ENCODE measurements at places on chromosomes 11 and 22.

- DNase-seq = no peak
These were observed 47.3 kb downstream of the PLAAT5 start for GRCh38 chr11:63443714-63444113.

- no peak for DNase-seq
These were observed 784.4 kb downstream of the NTM start for GRCh38 chr11:132154781-132155180.

DNA sequence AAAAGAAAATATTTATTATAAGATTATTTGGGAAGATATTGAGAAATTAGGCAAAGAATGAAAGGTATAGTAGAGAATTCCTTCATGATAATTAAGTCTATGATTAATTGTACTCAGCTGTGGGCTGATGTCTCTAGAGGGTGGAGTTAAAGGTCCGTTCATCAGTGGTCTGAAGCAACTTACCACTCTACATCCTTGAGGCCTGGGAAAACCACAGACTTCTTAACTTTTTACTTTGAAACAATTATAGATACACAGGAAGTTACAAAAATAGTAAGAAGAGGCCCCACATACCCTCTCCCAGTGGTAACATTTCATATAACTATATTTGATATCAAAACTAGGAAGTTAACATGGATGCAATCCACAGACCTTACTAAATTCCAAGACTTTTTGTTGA is 167.0 kb upstream of the NECTIN1 start:
- no peak for DNase-seq

GRCh38 chr11:111734101-111734953 is 31.9 kb downstream of the PPP2R1B start:
- DNase-seq = no peak

DNA sequence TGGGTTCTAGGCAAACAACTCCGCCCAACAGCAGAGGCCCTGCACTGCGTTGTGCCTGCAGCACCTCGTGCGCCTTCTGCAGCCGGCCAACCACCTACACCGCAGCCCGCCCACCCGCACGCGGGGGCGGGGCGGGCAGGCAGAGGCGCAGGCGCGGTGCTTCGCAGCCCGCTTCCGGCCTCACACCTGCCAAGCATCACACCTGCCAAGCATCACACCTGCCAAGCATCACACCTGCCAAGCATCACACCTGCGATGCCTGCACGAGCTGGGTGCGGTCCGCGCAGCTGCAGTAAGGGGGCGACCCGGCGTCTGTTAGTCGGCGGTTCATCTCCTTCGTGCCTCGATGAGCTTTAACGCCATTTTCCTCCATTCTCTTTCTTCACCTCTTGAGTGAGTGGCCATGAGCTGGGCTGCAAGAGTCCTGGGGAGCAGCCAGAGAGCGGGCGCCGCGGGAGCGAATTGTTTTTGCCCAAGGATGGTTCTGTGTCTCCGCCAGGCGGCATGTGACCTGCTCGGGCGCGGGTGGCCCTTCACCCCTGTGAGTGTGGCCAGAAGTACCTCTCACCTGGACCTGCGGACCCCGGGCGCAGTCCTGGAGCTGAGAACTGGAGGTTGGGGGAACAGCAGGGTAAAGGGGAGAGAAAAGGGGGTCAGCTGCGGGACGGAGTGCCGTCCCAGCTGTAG is at the start of gene LDHAL6A:
TSS of gene LDHAL6A (plus strand) at position 171 of the 687 bp plus-strand sequence. CDS start 825 bp downstream, outside the sequence.
- DNase-seq = peak; percentile 16

DNA sequence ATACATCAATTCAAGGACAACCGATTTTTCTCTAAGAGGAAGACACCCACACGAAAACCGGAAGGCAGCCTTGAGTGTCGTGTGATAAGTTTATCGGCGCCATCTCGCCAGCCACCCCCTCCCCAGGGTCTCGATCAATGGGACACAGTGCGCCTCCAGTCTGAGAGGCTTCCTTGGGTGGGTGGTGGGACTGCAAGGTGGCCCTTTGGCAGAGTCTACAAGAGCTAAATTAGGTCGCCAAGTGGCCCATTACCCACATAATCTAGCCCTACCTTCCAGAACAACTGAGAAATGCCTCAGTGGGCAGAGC is 64.0 kb downstream of the CD6 start:
- DNase-seq = no peak

GRCh38 chr11:46342239-46342638 is 5.0 kb upstream of the DGKZ start:
- no peak for DNase-seq

DNA sequence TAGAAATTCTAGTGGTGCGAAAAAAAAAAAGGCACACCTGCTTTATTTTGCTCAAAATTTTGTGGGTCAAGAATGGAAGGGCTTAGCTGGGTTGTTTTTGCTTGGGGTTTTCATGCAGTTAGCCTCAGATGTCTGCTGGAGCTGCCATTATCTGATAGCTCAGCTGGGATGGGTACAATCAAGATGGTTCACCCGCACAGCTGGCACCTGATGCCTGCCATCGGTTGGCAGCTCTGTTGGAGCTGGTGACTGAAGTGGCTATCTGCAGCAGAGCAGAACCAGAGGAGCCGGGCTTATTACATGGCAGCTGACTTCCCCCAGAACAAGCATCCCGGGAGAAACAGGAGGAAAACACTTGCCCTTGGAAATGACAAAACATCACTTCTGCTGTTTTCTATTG is 12.1 kb upstream of the ELFN2 start:
- no peak for DNase-seq

GRCh38 chr11:116364348-116364747 is 408.4 kb downstream of the BUD13 start:
- no peak for DNase-seq

- DNase-seq = no peak
These were observed 279.3 kb upstream of the SYN3 start for GRCh38 chr22:33337524-33337923.

GRCh38 chr22:29341849-29342127 is 26.3 kb upstream of the RASL10A start:
- DNase-seq = no peak

DNA sequence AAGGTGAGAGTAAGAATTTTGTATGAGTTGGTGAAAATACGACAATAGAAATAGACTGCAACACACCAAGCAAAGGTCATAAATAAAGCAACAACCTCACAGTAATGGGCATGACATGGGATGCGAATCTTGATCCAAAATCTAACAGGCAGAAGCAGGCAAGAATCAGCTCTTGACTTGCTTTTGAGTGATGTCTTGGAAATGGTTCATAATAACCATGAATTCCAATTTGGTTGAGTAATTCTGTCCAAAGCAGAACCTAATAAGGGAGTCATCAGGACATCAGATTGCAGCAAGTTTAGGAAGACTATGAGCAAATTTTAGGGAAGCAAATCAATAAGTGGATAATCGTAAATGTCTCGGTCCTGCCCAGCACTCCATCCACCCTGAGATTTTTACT is 224.0 kb upstream of the ISX start:
- DNase-seq = no peak

GRCh38 chr22:40965936-40966725 is 15.0 kb downstream of the RBX1 start:
- no peak for DNase-seq

- DNase-seq = peak; percentile 17
These were observed 35.4 kb upstream of the NFRKB start for GRCh38 chr11:129930743-129931142.

DNA sequence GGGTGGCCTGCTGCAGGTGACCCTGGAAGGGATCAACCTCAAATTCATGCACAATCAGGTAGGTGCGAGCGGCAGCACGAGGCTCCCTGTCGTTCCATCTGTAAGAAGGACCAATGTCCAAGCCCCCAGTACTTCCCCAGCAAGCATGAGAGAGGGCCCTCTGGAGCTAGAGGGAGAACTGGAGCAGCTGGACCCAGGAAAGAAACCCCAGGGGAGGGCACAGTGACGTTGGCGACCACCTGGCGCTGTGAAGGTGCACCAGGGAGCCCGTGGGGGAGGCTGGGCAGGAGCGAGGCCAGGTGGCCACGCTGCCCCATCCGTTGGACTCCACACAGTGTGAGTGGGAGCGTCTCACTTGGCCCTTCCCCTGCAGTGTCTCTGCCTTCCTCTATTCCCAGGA is 28.0 kb downstream of the MYBPC3 start:
- DNase-seq = no peak

DNA sequence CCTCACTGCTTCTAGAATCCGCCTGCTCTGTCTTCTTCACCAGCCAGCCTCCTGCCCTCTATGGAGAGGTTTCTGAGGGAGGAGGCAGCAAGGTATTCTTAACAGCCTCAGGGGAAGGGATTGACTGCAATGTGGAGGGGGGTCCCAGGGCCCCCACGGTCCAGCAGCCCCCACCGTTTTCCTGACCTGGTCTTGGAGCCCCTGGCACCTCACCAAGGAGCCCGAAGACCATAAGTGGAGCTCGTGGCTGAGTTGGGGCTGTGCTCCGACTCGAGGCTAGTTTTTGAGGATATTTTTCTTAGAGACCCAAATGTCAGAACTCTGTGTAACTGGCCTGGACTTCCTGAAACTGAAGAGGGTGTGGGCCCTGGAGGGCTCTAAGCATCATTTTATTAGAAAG is 590.0 kb downstream of the BRD1 start:
- DNase-seq = no peak

- DNase-seq = no peak
These were observed 626 bp upstream of the F2 start for GRCh38 chr11:46718155-46719019.

GRCh38 chr22:36065462-36065774 is 36.8 kb upstream of the RBFOX2 start:
- DNase-seq = no peak

DNA sequence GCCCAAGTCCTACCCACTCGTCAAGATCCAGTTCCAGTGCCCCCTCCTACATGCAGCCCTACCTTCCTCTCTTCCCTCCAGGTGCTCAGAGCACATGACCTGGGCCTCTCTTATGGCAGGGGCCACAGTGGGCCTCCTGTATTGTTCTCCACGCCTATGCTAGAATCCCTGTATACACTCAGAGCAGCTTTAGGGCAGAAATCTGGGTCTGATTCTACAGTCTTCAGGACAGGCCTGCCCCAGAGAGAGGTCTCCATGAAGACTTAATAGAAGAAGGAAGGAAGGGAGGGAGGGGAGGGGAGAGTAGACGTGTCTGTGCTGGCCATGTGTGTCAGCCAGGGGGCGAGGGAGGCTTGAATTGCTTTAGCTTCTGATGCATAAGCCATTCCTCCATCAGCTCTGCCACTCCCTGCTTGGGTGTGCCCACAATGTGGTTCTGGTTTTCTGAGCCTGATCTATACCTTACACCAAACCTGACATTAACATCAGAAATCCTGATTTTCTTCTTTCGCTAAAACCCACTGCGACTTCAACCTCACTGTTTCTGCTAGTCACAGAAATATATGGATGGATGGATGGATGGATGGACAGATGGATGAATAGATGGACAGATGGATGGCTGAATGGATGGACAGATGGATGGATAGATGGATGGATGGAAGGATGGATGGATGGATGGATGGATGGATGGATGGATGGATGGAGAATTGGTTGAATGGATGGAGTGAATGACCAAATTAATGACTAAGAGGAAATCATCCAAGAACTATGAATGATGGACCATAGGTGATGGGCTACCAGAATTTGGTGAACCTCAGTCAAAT is 56.6 kb upstream of the PRDM11 start:
- no peak for DNase-seq

DNA sequence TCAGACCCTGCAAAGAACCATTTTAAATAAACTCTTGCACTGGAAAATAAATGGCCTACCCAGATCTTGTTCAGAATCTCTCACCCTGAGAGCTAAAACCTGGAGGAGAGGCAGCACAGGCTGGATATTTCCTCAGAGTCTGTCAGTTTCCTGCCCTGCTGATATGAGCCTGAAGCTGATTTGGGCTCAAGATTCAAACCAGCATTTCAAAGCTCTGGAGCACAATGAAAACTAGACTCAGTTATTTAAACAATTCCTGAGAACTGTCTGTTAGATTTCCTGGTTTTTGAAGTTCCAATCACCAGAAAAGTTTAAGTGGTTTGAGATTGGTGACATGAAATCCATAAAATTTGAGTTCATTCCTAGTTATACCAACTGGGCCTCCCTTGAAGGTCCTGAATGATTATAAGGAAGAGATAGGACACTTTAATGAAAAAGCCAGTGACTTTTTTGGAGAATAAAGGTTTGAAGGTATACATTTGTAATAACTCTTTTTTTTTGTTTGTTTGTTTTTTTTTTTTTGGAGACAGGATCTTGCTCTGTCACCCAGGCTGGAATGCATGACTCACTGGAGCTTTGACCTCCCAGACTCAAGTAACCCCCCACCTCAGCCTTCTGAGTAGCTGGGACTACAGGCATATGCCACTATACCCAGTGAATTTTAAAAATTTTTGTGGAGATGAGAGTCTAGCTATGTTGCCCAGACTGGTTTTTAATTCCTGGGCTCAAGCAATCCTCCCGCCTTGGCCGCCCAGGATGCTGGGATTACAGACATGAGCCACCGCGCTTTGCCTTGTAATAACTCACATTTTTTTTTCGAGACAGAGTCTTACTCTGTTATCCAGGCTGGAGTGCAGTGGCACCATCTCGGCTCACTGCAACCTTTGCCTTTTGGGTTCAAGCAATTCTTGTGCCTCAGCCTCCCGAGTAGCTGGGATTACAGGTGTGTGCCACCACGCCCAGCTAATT is 8.0 kb upstream of the ESAM start:
- no peak for DNase-seq

- no peak for DNase-seq
These were observed 39.6 kb upstream of the CTSC start for GRCh38 chr11:88377144-88377543.

DNA sequence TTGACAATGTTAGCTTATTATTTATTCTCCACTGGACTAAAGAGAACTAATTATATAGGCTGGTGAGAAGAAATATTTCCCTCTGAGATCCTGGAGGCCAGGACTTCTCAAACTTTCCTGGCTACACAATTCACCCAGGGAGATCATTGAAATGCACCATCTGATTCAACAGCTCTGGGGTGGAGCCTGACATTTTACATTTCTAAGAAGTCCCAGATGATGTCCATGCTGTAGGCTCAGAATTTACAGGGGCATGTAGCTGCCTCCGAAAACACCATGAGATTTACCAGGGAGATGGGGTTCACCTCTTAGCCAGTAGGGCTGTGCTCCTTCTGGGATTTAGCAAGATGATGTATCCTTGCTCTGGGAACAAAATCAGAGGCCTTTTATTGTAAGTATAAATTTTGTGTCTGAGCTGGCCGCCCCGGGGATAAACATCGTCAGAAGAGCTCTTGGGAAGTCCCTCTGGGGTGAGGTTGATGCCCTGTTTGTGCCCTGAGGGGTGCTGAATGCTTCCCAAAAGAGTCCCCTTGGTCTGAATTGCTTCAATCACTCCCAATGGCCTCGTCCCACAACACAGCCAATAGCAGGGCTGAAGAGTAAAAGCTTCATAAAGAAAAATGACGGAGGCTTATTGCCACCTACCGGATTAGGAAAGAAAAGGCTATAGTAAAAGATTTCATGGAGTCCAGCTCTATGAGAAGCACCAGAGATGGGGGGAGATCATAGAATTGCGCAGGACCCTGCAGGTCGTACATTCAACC is 33.4 kb upstream of the API5 start:
- DNase-seq = no peak

- DNase-seq = no peak
These were observed 16.6 kb downstream of the BTBD10 start for GRCh38 chr11:13446444-13446843.

GRCh38 chr11:36228689-36229088 is 60.5 kb downstream of the COMMD9 start:
- no peak for DNase-seq

- no peak for DNase-seq
These were observed 43.1 kb downstream of the BRD1 start for GRCh38 chr22:49784630-49784971.

All from CD4-positive, alpha-beta T cell treated with Interleukin-1 beta for 1 hour (primary cell).